ENCODE measurements at places on chromosomes 7 and 10. TPM values are rescaled to one million over a fixed set of nuclear protein-coding genes. Genes with fewer than 3 reads are reported as not detected.

The HMX2 gene
- 0.25 TPM for total RNA-seq

The AKR1C4 gene
- total RNA-seq = not detected

The PNLIPRP1 gene
- not detected for total RNA-seq

The LIPF gene
- not detected for total RNA-seq

The NOS3 gene
- 6.3 TPM for total RNA-seq

The ZNF365 gene
- total RNA-seq = not detected

The GJD4 gene
- total RNA-seq = not detected

The FEZF1 gene
- total RNA-seq = not detected

The ALOX5 gene
- 14.3 TPM for total RNA-seq

DNA sequence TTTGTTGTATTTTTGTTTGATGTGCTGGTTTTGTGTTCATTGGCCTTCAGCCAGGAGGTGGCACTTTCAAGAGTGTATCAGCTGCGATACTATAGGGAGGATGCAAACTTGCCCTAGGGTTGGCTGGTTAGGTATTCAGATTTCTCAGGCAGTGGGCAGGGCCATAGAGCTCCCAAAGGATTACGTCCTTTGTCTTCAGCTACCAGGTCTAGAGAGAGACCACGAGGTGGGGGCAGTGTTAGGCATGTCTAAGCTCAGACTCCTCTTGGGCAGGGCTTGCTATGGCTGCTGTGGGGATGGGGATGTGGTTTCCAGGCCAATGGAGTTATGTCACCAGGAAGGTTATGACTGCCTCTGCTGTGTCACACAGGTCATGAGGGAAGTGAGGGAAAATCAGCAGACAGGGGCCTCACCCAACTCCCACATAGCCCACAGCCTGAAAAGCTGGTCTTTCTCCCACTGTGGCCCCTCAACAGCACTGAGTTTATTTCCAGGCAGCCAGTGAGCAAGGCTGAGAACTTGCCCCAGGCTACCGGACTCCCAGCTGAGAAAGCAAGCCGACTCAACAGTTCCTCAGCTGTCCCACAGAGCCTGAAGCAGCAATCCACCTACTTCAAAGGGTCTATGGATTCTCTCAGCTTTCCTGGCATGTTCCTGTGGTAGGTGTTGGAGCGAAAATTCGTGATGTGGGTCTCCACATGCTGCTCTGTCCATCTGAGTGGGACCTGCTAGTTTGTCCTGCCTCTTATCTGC is 227.4 kb upstream of the COBL start:
- no peak for DNase-seq

- peak; percentile 58 for DNase-seq
Observed at GRCh38 chr10:5023177-5023805, 19.6 kb upstream of the AKR1C2 start.

GRCh38 chr10:11115337-11115736 is 97.7 kb downstream of the CELF2 start:
- no peak for DNase-seq

DNA sequence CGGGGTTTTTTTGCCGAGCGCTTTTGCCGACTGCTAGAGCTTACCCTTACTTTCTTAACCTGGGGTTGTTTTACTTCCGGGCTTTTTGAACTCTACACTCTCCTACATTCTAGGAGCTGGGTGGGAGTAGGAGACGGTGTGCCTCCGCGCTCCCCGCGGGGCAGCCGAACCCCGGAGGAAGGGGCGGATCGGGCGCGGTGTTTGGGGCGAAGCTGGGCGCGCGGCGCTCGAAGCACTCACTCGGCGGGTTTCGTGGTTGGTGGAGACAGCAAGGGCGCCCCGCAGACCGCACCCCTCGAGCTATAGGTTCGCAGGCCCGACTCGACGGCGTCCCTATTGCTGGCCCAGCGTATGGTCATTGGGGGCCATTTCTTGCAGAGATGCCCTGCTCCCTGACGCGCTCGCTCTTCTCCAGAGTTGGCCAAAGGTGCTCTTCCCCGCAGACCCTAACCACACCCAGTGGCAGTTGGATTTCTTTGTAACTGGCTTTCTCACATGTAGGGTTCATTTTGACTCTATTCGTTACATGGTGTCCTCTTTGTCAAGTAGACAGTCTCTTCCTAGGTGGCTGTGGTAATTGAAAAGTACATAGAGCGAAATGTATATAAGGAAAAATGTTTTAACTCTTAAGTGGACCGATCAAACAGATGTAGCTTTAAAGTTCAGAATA is 364 bp downstream of the ZNF518A start:
- peak; percentile 87 for DNase-seq

DNA sequence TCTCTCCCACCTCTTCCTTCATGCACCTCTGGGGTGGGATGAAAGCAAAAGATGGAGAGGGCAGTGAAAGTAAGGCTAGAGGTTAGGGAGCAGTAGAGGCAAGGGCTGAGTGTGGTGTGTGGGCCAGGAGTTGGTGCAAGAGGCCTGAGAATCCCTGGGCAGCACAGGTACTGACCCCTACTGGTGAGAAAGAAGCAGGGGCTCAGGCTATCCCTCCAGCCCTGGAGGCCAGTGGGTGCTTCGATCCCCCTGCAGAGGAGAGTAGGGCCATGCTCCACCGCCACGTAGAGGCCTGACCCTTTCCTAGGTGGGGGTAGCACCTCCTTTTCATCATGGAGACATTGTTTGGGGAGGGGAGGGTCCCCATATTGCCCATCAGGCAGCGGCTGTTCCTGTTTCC is 9.8 kb downstream of the CDHR1 start:
- DNase-seq = no peak

DNA sequence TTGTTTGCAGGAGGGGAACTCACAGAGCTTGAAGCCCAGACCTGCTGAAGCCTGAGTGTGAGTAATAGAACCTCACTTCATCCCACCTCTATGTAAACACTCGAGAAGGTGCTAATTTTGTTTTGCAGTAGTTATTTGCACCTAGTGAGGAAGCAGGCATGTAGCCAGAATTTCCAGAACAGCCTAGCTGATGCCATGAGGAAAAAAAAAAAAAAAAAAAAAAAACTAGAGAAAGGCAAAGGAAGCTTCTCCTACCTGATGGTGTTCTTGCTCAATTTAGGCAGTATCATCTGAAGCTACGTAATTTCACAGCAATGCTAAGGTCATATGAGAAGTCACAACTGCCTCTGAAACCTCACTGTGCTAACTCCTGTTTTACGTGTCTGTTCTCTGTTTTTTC is 13.6 kb upstream of the GPR37 start:
- no peak for DNase-seq

GRCh38 chr10:8224591-8224990 is 170.1 kb downstream of the GATA3 start:
- no peak for DNase-seq

GRCh38 chr10:74039561-74040145 is 41.7 kb downstream of the VCL start:
- DNase-seq = no peak

DNA sequence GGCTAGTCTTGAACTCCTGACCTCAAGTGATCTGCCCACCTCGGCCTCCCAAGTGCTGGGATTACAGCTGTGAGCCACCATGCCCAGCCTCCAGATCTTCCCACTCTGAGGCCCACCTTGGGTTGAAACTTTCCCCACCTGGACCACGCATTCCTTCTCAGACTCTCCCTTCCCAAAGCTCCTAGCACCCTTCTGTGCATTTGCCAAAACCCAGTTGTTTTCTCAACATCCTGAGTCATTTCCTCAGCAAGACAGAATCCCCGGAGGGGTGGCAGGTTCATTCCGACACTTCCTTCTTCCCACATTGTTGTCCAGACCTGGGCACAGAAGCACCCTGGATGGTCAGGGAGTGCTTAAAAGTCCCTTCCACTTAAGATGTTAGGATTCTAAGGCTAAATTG is 28.9 kb downstream of the BAG3 start:
- no peak for DNase-seq
